Fibroblast of gingiva (primary cell): ENCODE measurements at places on chromosomes 7 and 10.

- no peak for DNase-seq
Measured at GRCh38 chr7:46525876-46526275, 604.8 kb upstream of the IGFBP3 start.

DNA sequence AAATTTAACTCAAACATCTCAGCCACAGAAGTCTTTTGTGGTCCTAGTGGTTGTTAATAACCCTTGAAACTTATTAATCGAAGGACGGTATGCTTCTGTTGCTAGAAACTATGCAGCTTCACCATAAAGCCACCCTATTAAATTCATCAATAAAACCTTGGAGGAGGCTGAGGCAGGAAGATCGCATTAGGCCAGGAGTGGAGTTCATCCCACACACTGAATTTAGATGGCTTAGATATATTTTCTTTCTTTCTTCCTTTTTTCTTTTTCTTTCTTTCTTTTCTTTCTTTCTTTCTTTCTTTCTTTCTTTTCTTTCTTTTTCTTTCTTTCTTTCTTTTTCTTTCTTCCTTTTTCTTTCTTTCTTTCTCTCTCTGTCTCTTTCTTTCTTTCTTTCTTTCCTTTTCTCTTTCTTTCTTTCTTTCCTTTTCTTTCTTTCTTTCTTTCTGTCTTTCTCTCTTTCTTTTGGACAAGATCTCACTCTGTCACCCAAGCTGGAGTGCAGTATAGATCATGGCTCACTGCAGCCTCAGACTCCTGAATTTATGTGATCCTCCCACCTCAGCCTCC lies 30.9 kb upstream of the CASD1 start:
- no peak for DNase-seq

GRCh38 chr10:69955211-69955805 lies 97.3 kb upstream of the MACROH2A2 start:
- DNase-seq = no peak

- DNase-seq = no peak
Measured at GRCh38 chr7:31371621-31372020, 31.1 kb upstream of the NEUROD6 start.

DNA sequence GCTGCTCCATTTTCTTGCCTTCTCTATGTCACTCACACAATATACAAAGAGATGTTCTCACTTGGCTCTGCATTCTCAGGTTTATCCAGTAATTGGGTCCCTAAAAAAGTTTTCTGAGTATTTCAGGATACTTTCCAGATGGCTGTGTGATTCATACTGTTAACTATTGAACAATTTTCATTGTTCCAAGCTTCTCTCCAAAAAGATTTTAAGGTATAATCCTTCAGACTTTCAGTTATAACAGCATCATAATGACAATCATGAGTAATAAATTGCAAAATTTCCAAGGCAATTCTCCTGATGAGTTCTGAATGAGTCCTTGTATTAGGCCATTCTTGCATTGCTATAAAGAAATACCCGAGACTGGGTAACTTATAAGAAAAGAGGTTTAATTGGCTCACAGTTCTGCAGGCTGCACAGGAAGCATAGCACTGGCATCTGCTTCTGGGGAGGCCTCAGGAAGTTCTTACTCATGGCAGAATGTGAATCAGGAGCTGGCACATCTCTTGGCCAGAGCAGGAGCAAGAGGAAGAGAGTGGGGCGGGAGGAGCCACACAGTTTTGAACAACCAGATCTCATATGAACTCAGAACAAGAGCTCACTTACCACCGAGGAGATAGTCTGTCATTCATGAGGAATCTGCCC lies 148.1 kb downstream of the SLC16A9 start:
- peak; percentile 11 for DNase-seq

- no peak for DNase-seq
Measured at GRCh38 chr7:101633511-101633910, 4.4 kb upstream of the MYL10 start.

GRCh38 chr7:157532068-157532467 lies 195.3 kb downstream of the DNAJB6 start:
- no peak for DNase-seq

DNA sequence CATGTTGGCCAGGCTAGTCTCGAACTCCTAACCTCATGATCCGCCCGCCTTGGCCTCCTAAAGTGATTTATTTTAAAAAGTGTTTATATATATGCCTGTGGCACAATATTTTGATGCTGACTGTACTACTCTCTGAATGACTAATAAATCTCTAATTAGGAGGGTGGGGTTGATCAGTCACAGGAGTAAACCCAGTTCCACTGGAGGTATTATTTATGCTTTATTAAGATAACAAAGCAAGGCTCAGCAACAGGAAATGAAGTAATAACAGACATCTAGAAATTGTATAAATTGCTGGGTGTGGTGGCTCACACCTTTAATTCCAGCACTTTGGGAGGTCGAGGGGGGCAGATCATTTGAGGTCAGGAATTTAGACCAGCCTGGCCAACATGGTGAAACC lies 26.0 kb upstream of the MCU start:
- DNase-seq = no peak

DNA sequence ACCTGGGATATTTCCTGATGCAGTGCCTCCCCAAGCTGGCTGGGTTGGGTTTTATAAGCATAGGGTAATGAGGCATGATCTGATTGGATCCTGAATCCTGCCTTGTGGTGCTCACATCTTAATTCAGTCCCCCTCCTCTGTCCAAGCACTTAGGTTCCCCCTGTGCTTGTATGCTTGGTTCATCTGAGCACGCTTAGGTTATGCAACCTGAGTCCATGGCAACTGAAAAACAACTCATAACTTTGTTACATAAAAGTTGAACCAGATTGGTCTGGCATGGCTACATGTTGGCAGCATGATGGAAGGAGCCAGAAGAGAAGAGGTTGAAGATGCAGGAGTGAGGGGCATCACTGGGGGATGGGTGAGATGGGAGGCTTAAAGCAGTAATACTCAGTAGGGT lies 57.3 kb upstream of the OSBPL3 start:
- DNase-seq = no peak

- peak; percentile 40 for DNase-seq
Measured at GRCh38 chr10:27197980-27198620, 42.5 kb downstream of the ACBD5 start.

- no peak for DNase-seq
Measured at GRCh38 chr10:129871966-129872365, 92.1 kb downstream of the EBF3 start.

DNA sequence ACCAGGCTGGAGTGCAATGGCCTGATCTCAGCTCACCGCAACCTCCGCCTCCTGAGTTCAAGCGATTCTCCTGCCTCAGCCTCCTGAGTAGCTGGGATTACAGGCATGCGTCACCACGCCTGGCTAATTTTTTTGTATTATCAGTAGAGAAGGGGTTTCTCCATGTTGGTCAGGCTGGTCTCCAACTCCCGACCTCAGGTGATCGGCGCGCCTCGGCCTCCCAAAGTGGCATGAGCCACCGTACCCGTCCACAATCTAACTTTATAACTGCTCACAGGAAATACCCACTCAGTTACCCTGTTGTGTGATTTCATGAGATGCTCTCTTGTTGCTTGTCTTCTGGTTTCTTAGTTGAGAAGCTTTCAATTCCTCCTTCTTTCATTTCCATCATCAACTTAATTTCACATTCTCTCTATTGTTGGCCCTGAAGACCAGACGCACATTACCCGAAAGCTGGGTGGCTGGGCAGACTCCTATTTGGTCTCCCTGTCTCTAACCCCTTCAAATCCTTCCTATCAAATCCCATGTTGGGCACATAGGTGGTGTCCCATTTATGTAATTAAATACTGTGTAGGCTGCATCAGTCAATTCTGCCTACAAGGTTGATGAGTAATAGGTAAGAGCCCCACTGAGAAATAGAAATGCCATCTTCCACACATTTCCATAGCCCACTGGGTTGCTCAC lies 1.1 kb upstream of the GSTO2 start:
- no peak for DNase-seq

DNA sequence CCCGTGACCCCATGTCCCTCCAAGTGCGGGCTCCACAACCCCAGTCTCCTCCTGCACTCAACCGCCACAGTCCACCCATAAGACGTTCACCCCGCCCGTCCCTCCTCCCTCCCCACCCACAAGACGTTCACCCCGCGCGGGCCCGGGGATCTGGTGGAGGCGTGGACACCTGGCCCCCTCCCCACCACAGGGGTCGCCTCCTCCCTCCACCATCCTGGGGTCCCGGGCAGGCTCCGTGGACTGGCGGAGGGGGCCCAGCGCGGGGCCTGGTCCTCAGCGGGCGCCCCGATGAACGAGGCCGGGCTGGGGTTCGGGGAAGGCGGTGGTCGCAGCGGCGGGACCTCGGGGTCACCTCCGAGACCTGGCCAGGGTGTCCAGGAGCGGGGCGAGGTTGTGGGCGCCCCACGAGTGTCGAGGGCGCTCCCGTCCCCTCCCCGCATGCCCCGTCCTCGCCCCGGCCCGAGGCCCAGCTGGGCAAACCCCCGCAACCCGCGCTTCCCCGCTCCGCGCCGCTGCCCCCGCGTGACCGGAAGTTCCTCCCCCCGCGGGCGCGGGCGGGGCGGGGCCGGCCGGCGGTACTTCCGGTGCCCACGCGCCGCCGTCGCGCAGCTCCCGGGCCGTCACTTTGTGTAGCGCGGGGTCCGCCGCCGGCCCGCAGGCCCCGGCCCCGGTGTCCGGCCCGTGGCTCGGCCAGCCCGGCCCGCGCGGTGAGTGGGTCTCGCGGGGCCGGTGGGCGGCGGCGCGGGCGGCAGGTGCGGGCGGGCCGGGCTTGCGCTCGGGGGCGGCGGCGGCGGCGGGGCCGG lies at the start of gene ZNF316:
TSS of gene ZNF316 (plus strand) at position 578 of the 803 bp plus-strand sequence. CDS start 5,092 bp downstream, outside the sequence.
- DNase-seq = peak; percentile 52

GRCh38 chr10:15045380-15045779 lies 1.6 kb downstream of the OLAH start:
- no peak for DNase-seq

- DNase-seq = peak; percentile 70
Measured at GRCh38 chr7:1169409-1170368, 9.7 kb upstream of the ZFAND2A start.

DNA sequence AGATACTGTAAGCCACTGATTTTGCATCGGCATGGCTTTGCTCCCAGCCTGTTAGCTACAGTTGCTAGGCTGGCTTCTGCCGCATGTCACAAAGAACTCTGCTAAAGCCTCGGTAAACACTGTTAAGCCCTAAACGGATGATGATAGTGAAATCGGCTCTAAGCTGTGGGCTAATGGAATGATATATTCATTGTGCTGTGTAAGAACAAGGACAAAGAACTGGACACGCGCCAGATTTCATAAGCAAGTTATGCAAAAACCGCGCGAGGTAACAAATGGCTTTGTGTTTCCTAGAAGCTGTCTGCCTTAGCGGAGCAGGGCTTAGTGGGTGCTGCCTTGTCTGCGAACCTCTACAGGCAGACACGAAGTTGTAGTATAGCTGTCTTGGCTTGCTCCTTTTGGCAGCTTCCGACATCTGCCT lies 331.3 kb upstream of the COBL start:
- DNase-seq = no peak

- DNase-seq = no peak
Measured at GRCh38 chr10:3902809-3903410, 117.9 kb upstream of the KLF6 start.

DNA sequence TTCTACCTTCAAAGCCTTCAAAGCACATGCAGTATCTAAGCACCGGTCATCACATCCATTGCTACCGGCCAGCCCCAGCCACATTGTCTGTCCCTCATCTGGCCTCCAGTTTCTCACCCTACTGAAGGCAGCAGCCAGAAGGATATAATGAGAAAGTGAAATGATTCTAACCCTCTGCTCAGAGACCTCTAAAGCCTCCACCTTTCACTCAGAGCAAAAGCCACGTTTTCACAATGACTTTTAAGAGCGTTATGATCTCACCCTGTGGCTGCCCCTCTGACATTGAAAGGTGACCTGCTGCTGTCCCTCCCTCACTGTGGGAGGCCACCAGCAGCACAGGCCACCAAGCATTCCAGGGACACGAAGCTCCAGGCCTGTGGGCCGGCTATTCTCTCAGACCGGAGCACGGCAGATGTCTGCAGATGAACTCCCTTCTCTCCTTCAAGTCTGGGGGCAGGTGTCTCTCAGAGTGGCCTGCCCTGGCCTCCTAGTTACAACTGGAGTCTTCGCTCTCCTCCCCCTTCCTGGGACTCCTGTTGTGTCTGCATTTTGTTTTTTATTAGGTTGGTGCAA lies 94.9 kb upstream of the EEPD1 start:
- no peak for DNase-seq

DNA sequence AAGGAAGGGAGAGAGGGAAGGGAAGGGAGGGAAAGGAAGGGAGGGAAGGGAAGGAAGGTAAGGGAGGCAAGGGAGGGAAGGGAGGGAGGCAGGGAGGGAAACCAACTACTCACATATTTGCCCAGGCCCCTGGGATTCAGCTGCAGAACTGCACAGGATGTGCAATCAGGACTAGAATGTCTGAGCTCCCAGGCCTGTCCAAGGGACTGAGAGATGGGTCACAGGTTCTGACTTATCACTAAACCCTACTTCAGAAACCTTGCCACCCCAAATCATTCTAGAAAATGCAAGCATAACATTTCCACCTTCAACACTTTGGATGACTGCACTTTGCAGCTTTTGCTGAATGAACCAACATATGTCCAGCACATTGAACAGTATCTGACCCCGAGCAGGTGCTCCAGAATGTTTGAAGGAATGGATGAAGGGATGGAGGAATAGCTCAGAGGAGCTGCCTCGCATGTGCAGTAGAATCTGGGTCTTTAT lies 245.3 kb downstream of the KCNMA1 start:
- peak; percentile 76 for DNase-seq

- DNase-seq = peak; percentile 85
Measured at GRCh38 chr7:4883372-4884144, at the start of gene RADIL. TSS of gene RADIL (minus strand) at chr7:4883716. CDS start at chr7:4878139, 5,577 bp downstream.

- no peak for DNase-seq
Measured at GRCh38 chr10:14377591-14378175, 47.0 kb upstream of the FRMD4A start.

- DNase-seq = no peak
Measured at GRCh38 chr7:97847791-97848190, 24.4 kb downstream of the ASNS start.

DNA sequence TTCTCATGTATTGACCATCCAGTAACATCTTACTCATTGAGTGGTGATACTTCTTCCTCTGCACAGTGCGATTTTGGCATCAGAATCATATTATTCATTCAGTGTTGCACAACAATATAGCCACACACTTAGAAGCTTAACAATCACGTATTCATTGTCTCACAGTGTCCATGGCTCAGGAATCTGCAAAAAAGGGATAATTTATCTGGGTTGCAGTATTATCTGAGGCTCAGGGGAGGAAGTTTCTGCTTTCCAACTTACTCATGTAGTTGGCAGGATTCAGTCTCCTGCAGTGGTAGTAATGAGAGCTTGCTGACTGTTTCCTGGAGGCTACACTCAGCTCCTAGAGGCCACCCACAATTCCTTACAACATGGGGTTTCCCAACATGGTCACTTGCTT lies 803.6 kb downstream of the SORCS1 start:
- peak; percentile 52 for DNase-seq

- DNase-seq = no peak
Measured at GRCh38 chr7:36865019-36865418, 140.7 kb upstream of the AOAH start.

DNA sequence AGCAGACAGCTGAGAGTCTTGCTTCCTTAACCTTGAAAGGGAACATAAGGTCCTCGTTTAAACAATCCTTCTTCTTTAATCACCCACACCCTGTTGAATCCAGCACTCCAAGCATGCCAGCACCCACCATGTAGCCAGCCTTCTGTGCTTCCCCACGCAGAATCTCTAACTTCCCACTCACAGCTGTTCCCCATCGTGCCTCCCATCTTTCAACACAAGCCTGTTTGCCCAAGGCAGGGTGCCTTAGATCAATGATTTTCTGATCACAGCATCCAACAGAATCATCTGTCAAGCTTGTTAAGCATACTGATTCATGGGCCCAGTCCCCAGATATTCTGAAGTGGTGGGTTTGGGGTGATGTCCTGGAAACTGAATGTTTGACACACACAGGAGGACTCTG lies 530.8 kb downstream of the SH2D4B start:
- DNase-seq = no peak

- peak; percentile 71 for DNase-seq
Measured at GRCh38 chr10:100370714-100371481, 23.9 kb downstream of the SCD start.
